ENCODE measurements at places on chromosomes 4 and X.

DNA sequence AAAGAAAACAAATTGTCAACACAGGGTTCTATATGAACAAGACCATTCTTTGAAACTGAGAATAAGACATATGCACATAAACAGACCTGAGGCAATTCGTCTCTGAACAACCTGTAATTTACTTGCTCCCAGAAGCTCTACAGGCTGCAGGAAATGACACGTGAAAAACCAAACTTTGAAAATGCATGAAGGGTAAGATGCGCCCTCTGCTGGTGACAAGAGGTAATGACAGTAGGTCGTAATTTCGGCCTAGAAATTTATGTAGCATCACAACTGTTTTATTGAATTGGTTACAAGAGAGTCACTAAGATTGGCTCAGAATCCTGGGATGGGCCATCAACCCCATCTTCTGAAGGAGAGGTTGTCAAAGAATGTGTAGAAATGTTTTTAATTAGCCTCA lies 276.5 kb downstream of the PPP4R3C start:
- no peaks in the 10 kb centered on the region for H3K4me1 ChIP-seq
- H3K4me3 ChIP-seq = no peak overlapping the region
- no peaks in the 10 kb centered on the region for H3K36me3 ChIP-seq
- H3K27ac ChIP-seq = no peak overlapping the region

DNA sequence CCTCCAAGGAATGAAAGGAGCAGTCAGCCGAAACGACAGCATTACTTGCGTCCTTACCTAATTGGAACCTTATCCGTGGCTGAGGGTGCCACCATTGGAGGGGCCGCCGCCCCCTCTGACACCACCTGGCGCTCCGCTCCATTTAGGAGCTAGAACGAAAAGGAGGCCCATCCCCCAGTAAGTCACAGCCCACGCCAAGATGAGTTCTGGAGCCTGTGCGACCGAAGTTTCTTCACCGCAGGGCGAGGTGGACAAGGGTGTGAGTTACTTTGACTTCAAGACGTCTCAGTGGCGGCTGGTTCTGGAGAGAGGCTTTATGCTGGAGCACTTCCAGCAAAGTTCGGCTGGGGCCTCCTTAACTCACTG lies 729 bp upstream of the IRF2 start:
- H3K4me1 ChIP-seq = peaks cover 56% of the 10 kb centered on the region
- no peak for DNase-seq
- no peaks in the 10 kb centered on the region for H3K36me3 ChIP-seq

DNA sequence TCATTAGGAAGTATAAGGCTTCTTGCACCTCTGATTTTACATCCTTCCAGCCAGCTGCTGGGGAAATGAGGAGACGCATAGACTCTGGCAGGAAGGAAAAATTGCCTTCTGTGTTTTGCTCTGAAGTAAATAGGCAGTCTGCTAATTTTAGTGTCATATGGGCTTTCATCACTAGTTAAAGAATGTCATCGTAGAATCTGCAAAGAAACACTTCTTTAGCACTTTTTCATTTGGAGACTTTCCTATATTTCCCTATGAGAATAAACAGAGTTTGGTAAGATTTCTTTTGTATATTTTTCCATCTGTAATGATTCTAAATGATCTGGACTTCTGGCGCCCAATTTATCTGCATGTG lies 3.3 kb downstream of the ADGRL3 start:
- DNase-seq = no peak
- peaks cover 31% of the 10 kb centered on the region for H3K4me1 ChIP-seq
- peaks cover 3% of the 10 kb centered on the region for H3K36me3 ChIP-seq
- no peak overlapping the region for H3K27ac ChIP-seq

DNA sequence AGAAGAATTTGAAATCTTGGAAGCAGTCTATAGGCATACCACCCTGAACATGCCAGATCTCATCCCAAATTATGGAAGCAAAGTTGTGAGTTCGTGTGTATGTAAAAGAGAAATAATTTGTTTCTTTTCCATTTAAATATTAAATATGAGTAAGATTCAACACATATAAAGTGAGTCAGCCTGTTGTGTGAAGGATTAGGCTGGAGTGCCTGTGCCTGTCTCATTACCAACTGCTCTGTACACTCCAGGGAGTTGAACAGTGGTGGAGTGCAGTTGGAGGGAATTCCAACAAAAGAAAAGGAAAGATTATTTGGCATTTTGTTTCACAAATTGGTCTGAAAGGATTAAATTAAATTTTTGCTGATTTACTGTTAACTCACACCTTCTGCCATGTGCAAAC lies 435.6 kb downstream of the FAT4 start:
- H3K36me3 ChIP-seq = peaks cover 6% of the 10 kb centered on the region
- peaks cover 5% of the 10 kb centered on the region for H3K4me1 ChIP-seq
- DNase-seq = no peak
- H3K27me3 ChIP-seq = no peaks in the 10 kb centered on the region
- no peak overlapping the region for H3K27ac ChIP-seq

DNA sequence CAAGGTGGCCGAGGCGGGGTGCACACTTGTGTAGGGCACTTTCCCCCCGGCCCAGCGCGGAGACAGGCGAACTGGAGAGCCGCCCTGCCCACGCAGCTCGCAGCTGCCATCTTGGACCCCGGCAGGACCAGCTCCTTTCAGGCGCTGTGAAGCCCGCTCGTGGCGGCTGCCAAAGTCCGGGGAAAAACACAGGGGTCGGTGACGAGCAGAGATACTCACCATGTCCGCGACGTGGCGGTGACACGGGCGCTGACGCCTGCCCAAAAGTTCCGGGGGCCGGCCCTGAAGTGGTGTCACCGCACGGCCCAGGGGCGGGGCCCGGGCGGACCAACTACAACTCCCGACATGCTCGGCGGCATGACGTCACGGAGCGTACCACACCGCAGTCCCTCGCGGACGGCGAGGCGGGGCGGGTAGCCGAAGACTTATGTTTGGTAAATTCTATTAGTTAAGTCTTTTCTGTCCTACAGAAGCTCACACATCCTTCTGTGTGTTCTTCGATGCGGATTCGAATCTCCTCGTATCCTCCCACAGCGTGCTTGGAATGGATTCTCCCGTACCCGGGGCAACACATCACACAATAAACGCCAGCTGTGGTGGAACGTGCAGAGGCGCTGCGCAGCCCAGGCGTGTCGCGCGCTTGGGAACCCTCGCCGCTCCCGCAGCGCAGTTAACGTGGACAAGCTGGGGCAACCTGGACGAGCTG lies at the start of gene UFSP2:
UFSP2 (minus strand) TSS at position 318 of the 706 bp plus-strand sequence; CDS start at position 222, 96 bp downstream.
- H3K27me3 ChIP-seq = no peaks in the 10 kb centered on the region
- H3K4me3 ChIP-seq = peak within 1 kb of the TSS; percentile 85
- peak; percentile 86 for DNase-seq
- no peaks in the 10 kb centered on the region for H3K36me3 ChIP-seq
- peaks cover 20% of the 10 kb centered on the region for H3K4me1 ChIP-seq
- peak within 1 kb of the TSS; percentile 100 for H3K27ac ChIP-seq

- no peak overlapping the region for H3K27ac ChIP-seq
- H3K4me3 ChIP-seq = no peak overlapping the region
- DNase-seq = no peak
- H3K36me3 ChIP-seq = no peaks in the 10 kb centered on the region
Measured at GRCh38 chr4:114694770-114695169, 96.2 kb downstream of the UGT8 start.

DNA sequence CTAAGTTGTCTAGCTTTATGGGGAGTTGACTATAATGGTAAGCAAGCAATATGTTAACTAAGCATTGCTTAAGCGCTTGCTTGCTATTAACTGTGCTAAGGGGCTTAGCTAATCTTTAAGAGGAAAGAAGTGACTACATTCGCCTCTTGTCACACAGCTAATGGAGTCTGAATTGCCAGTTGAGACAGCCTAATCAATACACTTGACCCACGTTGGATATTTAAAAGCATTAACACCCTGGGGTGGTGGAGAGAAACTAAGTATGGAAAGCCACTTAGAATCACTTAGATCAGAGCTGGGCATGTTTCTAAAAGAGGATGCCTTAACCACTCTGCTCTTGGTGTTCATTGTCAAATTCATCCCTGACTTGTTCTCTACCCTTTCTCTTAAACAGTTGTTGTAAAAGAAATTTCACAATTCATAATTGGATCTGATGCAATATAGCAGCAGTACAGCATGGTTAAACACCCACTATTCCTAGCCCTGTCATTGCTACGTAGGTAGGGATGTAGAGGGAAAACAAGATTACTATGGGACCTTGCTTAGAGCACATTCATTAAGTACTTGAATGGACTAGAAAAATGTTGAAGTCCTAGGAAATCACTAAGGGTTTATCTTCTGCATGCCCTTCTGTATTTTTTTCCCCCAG lies 3.5 kb downstream of the ZAR1 start:
- no peaks in the 10 kb centered on the region for H3K4me1 ChIP-seq

DNA sequence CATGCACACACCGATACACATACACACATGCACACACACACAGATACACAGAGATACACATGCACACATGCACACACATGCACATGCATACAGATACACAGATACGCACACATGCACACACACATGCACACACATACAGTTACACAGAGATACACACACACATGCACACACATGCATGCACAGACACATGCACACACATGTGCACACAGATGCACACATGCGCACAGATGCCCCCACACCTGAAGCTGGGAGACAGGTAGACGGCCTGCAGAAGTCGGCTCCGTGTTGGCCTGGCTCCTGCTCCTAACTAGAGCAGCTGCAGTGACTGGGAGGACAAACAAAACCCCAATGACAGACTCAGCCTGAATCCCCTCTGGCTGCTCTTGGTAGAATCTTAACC lies 46.8 kb downstream of the PSAPL1 start:
- peaks cover 31% of the 10 kb centered on the region for H3K4me1 ChIP-seq
- H3K36me3 ChIP-seq = no peaks in the 10 kb centered on the region
- H3K27ac ChIP-seq = no peak overlapping the region
- H3K4me3 ChIP-seq = no peak overlapping the region
- no peak for DNase-seq

- H3K36me3 ChIP-seq = no peaks in the 10 kb centered on the region
- H3K4me3 ChIP-seq = peak overlapping the region; percentile 61
- H3K27me3 ChIP-seq = peaks cover 88% of the 10 kb centered on the region
- H3K4me1 ChIP-seq = no peaks in the 10 kb centered on the region
- no peak for DNase-seq
Measured at GRCh38 chr4:6470502-6471306, 1.7 kb downstream of the PPP2R2C start.
